ENCODE measurements at places on chromosomes 7 and 10.

- DNase-seq = no peak
These were observed 32.6 kb upstream of the ANLN start for GRCh38 chr7:36357054-36357453.

DNA sequence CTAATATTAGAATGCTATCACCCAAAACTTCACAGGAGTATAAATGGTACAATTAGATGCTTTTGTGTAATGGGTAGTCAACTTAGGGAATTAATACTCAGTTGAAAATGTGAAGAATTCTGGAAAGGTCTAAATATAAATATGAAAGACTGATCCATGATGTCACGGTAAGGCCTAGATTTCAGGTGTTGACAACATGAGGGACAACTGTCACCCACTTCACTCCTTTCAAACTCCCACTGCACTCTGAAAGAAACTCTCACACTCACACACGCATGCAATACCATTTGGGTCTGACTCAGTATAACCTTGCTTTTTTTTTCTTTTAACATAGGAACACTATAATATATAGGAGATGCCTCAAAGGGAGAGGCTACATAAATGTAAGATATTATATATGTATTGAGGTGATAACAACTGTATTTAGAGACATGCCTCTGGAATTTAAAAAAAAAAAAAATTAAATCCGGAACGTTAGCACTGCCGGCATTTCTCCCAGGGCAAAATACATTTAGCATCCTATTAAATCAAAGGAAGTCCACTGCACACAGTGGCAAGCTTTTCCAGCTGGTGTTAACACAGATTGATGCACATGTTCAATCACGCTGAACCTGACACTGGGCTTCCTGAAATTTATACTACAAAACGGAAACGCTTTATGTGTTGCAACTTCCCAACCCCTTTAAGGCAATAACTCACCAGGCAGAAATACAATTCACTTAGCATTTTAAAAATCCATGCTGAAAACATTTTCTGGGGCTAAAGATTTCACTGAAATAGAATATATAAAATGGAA is 74.9 kb downstream of the RSU1 start:
- no peak for DNase-seq

DNA sequence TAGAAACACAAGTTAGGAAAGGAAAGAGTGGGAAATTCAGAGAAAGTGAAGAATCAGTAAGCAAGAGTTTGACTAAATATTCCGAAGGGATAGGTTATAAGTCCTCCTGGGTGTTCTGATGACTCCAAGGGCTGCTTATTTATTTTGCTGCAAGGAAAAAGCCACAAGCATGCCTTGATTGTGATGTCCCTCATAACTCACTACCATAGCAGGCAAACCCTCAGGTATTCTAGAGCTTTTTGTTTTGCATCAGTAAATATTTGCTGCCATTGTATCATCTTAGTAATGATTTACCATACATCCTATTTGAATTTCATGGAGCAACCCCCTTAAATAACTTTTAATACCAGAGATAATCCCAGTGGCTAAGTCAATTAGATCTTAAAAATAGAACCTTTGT is 688.1 kb downstream of the SUGCT start:
- DNase-seq = no peak

GRCh38 chr10:88672041-88672440 is 7.8 kb downstream of the LIPF start:
- no peak for DNase-seq

DNA sequence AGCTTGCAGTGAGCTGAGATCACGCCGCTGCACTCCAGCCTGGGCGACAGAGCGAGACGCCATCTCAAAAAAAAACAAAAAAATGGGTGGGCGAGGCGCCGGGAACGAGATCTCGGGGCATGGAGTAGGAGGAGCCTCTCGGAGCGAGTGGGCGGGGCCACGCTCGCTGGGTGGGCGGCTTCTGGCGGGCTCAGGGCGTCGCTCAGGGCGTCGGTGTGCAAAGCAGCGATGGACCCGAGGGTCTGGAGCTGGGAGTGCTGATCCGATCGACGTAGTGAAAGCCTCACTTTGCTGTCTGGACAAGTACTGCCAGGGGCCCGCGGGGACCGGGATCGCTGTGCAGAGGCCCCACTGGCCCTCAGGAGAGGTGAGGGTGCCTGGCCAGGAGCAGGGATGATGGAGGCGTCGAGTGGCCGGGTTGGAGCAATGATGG is 22.6 kb upstream of the AMZ1 start:
- no peak for DNase-seq

GRCh38 chr10:1253523-1254353 is 197.6 kb downstream of the WDR37 start:
- DNase-seq = no peak

- DNase-seq = no peak
These were observed 155.2 kb upstream of the ASAH2 start for GRCh38 chr10:50406457-50407070.

DNA sequence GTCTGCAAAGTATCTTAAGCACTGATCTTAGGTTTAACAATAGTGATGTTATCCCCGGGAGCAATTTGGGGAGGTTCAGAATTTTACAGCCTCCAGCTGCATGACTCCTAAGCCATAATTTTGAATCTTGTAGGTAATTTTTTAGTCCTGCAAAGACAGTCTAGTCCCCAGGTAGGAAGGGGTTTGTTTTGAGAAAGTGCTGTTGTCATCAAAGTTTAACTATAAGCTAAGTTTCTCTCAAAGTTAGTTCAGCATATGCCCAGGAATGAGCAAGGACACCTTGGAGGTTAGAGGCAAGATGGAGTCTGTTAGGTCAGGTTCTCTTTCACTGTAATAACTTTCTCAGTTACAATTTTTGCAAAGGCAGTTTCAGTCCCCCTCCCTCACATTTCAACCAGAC is 79.0 kb upstream of the LRGUK start:
- DNase-seq = no peak

DNA sequence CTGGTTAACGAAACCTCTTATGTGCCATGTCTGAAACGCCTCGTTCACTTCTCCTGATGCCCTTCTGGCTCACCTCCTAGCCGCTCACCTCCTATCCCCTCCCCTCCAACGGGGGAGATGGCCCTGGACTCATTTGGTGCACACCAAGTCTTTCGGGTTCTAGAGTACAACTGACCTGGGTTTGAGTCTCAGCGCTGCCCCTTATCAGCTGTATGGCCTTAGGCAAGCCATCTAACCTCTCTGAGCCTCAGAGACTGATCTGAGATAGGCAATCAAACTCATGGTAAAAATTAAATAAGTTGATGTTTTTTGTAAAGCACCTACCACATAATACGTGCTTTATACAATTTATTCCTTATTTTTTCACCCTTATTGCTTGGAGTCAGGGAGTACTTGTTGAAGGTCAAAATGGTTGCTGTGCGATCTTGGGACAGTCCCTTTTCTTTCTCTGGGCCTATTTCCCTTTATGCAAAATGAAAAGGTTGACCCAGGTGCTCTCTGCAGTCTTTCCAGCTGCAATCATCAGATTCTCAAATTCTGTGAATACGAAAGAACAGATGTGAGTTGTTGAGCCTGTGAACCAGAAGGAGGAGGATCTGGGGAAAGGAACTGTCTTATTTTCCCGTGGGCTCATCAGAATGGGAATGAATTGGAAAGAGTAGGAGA is 31.2 kb upstream of the PLEKHA1 start:
- DNase-seq = no peak

- peak; percentile 72 for DNase-seq
These were observed 65.6 kb downstream of the NOD1 start for GRCh38 chr7:30412782-30413504.

GRCh38 chr7:98872328-98872924 is 2.6 kb upstream of the TMEM130 start:
- DNase-seq = peak; percentile 78

DNA sequence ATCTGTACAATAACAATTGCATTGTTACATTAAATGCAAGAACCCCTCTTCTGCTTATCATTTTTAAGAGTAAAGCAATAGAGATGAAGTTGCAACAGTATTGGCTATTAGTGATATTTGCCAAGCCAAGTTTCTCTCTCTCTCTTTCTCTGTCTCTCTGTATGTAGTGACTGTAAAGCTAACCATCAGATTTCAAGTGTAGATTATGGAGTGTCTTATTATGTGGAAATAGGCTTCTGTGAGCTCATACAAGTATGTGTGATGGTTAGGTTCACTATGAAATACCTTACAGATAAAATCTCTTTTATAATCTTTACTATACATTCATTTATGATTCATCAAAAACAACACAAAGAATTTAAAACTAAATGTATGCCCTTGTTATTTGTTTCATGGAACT is 28.6 kb upstream of the NRP1 start:
- DNase-seq = no peak

DNA sequence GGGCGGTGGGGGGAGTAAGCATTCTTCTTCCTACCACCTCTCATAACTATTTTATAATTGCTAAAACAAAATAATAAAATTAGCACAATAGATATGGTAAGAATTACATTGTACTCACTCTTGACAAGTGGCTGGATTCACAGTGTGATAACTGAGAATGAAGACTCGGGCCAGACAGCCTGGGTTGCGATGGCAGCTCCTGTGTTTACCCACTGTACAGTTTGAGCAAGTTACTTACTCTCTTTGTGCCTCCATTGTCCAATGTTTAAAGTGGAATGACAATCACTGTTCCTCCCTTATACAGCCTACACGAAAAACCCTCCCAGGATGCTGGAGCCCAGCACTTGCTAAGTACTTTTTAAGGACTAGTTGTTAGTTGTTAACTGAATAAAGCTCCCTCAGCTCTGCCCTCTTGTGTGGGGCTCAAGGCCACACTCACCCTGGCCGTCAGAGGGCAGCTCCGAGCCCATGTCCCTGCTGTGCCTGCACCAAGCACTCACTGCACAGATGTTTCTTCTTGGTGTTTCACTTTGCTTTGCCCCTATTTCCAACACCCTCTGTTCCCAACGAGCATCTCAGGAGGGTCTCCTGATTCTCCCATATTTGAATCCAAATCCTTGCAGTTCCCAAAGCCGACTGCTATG is 56.4 kb upstream of the NPS start:
- DNase-seq = no peak

DNA sequence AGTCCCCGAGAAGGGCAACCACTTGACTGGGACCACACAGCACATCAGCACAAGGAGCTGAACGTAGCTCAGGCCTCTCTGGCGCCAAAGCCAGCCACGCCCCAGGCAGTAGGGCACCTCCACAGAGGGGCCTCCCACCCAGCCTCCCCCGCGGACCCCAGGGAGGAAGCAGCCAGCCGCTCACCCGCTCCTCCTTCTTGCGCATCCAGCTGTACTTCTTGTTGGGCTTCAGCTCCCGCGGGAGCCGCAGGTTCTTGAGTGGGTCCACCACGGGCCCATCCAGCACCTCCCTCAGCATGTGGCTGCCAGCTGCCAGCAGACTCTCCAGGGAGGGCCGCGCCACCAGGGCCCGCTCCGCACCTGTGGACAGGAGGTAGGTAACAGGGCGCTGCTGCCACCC is 61.2 kb downstream of the TNRC18 start:
- DNase-seq = no peak

GRCh38 chr10:112261281-112261822 is 21.8 kb upstream of the TECTB start:
- no peak for DNase-seq

- DNase-seq = no peak
These were observed 48.4 kb downstream of the FRMD4A start for GRCh38 chr10:14282276-14282675.

GRCh38 chr7:86931439-86931838 is 128.0 kb downstream of the ELAPOR2 start:
- DNase-seq = no peak

- no peak for DNase-seq
These were observed 150.5 kb downstream of the ELAPOR2 start for GRCh38 chr7:86908948-86909347.

DNA sequence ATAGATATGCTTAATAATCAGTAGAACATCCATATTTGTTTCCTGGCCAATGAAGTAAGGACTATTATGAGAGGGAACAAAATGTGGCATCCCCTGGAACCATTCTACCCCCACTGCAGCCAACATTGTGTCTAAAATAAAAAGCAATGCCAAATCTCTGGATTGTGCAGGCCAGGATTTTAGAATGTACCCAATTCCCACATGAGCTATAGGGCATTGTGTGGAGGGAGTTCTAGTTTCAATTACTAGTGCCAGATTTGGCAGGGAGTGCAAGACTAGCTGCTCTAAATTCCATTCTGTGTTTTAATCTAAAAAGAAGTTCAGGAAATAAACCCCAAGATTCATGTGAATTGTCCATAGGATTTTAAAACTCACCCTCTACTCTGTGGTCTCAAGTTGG is 112.3 kb downstream of the HGF start:
- no peak for DNase-seq

DNA sequence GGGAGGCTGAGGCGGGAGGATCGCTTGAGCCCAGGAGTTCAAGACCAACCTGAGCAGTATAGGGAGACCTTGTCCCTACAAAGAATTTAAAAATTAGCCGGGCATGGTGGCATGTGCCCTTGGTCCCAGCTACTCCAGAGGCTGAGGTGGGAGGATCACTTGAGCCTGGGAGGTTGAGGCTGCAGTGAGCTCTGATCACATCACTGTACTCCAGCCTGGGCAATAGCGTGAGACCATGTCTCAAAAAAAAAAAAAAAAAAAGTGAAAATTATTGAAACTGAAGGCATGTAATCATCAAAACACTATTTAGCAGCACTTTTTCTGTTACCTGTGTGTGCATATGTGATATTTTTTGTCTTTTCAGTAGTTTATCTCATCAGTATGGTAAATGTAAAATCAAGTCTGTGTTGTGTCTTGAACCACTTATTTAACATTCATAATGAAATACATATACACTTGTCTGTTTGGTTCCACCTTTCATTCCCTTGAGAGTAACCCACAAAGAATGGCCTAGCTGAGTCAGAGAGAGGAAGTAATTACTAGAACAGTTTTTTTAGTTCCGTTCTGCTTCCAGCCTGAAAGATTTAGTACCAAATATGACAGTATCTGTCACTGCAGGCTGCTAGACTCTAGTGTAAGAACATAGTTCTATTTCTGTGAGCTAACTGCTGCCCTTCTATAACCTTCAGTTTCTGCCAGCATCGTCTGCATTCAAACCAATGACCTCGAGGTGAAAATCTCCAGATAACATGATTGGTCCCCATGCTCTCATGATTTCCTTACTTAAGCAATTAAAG is 68.6 kb downstream of the MMRN2 start:
- DNase-seq = no peak

DNA sequence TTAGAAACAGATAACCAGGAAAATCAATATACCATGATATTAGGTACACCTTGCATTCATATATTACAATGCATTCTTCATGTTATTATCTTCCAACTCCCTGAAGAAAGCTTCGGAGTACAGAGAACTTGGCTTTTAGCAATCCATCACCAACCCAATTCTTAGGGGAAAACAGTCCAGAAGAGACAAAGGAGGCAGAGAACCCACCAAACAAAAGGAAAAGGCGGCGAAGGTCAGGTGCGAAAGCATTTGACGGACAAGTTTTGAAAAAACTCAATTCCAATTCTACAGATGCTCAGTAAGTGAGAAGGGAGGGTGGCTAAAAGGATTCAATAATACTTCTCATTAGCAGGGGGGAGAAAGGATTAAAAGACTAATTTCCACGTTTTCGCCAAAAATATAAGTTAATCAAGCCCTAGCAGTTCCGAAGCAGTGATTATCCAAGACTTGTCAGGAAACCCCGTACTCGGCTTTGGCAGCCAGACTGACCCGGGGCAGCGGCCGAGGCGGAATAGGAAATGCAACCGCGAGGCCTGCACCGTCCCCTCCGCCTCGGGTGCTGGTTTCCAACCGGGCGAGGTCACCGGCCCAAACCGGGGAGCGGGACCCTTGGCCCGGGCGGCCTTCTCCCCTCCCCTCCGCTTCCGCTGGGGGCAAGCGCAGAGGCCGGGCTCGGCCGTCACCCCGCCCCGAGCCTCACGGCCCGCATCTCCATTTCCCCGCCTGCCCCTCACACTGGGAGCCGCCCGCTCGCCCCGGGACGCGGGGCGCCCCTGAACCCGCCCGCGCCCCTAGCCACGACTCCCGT is 747 bp downstream of the GDI2 start:
- peak; percentile 82 for DNase-seq

GRCh38 chr7:153939654-153940053 is 112.5 kb upstream of the DPP6 start:
- no peak for DNase-seq
